ENCODE measurements at places on chromosomes 11 and 22.

- no peak for DNase-seq
Measured at GRCh38 chr11:57900320-57900719, 123.4 kb upstream of the OR9Q1 start.

DNA sequence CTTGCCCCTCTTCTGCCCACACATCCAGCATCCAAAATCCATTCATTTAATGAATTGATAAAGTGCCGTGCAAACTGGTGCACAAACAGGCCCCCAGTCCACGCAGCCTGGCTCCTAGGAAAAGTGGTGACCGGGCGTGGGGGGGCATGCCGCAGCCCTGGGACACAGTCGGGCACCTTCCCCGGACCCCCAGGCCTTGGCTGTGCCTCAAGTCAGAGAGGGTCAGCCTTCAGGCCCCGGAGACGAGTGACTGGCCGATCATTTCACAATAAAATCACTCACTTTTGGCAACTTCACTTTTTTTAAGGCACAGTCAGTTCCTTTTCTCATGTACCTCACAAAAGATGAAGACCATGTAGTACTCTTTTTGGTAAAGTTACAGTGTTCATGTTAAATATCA is 8.0 kb downstream of the CDPF1 start:
- DNase-seq = no peak

DNA sequence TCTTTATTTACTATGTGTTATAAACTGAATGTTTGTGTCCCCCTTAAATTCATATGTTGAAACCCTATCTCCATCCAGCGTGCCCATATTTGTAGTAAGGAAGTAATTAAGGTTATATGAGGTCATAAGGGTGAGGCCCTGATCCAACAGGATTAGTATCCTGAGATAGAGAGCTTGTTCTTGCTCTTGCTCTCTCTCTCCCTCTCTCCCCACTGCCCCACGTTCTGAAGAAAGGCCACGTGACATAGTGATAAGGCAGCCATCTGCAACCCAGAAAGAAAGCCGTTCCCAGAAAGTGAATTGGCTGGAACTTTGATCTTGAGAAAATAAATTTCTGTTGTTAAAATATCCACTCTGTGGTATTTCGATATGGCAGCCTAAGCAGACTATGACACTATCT is 212.5 kb downstream of the SWAP70 start:
- DNase-seq = no peak

DNA sequence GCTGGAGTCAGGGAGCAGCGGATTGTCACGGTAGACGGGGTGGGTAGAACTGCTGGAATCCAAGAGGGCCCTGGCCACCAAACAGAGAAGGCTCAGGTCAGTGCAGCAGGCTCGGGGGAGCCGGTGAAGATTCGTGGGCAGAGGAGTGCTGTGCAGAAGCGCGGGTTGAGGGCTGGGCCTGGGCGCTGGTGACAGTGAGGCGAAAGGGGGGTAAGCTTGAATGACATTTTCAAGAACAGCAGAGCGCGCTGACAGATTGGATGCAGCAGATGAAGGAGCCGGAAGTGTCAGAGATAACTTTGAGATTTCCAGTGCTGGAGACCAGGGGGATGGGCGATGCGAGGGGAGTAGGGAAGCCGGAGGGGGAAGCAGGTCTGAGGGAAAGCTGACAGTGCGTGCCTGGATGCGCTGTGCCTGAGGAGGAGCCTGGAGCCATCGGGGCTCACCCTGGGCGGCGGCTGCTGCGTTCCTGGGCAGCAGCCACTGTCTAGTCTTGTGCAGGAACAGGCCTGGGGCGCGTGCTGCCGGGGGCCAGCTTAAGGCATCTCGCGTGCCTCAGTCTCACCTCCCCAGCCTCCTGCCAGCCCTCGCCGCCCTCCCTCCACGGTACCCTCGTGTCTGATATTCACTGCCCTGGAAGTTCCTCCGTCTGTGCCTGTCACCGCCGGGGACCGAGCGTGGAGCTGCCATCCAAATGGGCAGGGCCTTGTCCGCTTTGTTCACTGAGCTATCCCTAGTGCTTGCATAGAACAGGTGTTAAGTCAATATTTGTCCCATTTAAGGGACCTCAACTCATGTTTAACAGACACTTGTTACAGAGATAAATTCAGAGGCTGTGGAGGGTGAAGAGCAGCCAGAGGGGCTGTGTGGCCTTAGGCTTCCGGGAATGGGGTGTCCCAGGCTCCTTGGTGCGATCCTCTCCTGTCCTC is 5.2 kb downstream of the GRIK4 start:
- DNase-seq = no peak

DNA sequence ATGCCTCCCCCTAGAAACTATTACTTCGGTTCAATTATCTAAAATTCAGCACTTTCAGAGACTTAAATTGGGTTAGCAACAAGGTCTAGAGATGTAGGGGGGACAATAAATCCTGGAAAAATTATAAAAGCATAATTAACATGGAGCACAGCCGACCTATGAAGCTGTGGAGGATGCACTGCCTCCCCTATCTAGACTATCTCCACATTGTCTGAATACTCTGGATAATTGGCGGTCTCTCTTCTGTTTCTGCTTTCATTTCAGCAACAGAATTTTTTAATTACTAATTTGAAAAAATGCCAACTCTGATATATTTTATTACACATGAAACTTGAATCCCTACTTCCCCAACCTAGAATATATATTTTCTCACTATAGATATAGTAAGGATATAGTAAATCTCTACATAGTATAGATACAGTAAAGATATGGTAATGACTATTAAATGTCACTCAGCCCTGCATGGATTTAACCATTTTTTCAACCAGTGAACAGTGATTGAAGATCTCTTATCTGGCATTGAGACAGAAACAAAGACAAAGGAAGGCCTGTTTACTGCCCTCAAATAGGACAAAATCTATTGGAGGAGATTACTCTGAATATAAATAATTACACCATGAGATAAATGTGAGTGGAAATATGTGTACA is 157.6 kb downstream of the BLID start:
- DNase-seq = no peak

GRCh38 chr11:64694821-64695365 is 28.1 kb downstream of the NRXN2 start:
- DNase-seq = peak; percentile 31

DNA sequence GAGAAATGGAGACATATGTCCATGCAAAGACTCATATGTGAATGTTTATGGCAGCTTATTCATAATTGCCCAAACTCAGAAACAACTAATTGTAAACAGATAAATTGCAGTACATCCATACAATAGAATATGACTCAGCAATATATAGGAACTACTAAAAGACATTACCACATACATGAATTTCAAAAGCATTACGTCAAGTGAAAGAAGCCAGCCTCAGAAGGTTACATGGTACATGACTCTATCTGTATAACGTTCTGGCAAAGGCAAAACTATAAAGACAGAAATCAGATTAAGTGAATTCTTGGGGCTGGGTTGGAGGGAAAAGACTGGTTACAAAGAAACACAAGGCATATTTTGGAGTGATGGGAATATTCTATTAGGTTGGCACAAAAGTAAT is 7.2 kb downstream of the KCTD21 start:
- DNase-seq = no peak

GRCh38 chr11:73376803-73377629 is 817 bp downstream of the RELT start:
- DNase-seq = peak; percentile 66

DNA sequence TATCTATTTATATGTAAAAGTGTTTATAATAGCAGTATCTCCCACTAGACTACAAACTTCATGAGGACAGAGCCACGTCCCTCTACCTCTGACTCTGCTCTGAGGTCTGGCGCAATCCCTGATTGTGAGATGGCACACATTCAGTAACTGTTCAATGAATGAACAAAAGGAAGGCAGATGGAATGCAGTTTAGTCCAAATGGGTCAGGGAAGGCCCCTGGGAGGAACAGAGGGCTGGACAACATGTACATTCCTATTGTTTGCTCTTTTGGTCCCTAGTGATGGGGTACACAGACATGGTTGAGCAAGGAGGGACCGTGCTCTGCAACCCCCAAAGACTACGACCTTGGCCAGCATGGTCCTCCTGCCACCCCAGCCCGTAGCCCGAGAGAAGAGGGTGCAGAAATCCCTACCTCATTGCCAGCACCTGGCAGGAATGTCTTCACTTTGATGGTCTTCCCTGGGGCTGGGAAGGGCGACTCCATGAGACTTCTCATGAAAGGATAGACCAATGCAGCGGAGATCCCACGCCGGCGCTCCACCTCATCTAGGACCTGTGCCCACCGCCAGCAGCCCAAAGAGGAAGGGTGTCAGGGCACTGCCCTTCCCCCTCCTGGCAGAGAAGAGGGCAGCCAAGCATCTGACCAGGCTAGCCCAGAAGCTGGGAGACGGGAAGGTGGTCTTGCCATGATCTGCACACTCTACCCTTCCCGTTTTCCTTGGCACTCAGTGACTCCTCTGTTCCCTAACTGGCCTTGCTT is 24.3 kb downstream of the RPL27A start:
- DNase-seq = no peak

DNA sequence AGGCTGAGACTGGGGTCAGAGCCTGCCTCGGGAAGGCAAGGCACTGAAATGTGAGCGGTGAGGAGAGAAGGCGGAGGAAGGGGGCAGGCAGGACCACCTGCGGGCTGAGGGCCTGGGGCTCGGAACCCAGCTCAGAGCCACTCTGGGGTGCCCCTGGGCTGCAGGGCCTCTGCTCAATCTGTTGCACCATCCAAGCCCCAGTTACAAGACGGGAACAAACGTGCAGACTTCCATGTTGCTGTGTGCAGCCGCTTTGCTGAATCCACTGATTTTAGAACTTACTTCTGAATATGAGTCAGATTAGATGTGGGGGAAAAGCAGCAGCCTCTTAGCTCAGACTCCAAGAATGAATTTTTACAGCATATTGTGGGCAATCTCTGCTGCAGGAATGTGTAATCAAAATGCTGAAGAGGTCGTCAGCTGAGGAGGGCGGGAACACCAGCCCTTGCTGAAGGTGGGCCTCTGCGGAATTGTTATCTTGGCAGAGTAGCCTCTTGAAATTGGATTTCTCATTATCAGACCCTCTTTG is 21.6 kb downstream of the PARVG start:
- DNase-seq = no peak

DNA sequence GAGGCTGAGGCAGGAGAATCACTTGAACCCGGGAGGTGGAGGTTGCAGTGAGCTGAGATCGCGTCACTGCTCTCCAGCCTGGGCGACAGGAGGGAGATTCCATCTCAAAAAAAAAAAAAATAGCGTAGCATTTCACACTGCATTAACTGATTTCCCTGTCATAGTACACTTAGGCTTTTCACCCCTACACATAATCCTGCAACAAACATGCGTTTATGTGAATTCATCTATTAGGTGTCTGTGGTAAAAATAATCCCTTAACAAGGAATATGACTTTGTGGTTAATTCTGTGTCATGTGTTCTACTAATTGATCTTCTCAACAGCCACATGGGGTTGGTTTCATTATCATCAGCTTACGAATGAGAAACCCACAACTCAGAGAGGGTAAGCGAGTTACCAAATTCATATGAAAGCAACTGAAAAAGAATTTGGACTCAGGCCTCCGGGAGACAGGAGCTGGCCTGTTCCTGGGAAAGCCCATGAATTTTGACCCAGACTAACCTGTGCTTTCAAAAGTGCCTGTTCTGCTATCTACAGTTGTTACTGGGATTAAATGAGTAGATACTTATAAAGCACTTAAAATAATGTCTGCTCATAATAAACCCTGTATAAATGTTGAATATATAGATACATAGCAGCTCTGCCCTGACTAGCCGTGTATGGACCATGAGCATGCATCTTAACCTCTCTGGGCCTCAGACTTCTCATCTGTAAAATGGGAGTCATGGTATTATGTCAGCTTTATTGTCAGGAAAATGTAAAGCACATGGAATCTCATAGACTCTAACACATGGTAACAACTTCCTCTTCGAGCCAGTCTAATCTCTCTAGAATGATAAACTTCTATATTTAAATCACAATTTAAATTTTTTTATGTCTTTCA is 36.6 kb downstream of the KCNJ1 start:
- DNase-seq = no peak

- DNase-seq = no peak
Measured at GRCh38 chr11:30244265-30244664, 13.5 kb downstream of the FSHB start.

DNA sequence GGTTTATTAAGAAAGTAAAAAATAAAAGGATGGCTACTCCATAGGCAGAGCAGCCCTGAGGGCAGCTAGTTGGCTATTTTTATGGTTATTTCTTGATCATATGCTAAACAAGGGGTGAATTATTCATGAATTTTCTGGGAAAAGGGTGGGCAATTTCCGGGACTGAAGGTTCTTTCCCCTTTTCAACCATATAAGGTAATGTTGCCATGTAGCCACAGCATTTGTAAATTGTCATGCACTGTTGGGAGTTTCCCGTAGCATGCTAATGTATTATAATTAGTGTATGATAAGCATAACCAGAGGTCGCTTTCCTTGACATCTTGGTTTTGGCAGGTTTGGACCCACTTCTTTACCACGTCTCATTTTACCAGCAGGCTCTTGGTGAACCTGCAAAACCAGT is 610.4 kb upstream of the B3GAT1 start:
- DNase-seq = no peak

DNA sequence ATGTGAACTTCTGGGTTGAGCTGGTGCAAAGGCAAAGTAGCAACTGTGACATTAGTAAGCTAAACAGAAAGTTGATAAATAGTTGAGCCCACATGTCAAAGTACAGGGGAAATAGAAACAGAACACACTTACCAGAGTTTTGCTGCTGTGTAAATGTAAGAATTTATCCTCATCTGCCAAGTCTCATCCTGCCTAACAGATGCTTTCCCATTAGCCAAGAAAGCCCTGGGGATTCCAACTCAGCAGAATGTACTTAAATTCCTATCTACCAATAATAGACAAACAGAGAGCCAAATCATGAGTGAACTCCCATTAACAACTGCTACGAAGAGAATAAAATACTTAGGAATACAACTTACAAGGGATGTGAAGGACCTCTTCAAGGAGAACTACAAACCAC is 7.3 kb upstream of the OR51A2 start:
- DNase-seq = no peak

DNA sequence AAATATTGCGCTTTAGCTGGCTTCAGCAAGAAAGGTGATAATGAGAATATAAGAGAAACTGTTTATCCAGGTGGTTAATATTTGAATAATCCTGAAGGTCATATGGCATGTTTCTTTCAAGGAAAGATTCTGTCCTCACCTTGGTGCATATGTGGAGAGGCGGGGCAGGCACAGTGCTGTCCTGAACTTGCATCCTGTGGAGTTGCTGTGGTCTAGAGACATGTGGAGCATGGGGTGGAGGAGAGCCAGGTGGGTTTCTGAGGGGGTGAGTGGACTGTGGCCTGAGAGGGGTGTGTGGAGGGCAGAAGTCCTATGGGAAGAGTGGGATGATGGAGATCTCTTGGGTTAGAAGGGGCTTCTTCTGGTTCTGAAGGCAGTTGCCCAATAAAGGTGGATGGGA is 65.5 kb downstream of the GRIK4 start:
- DNase-seq = no peak

GRCh38 chr11:73226297-73227006 is 8.4 kb downstream of the P2RY2 start:
- DNase-seq = no peak
